ENCODE measurements at places on chromosomes 2 and 18.

- no peaks in the 10 kb centered on the region for H3K4me1 ChIP-seq
- no peaks in the 10 kb centered on the region for H3K36me3 ChIP-seq
- DNase-seq = no peak
- H3K27ac ChIP-seq = no peak overlapping the region
- H3K27me3 ChIP-seq = no peaks in the 10 kb centered on the region
- H3K4me3 ChIP-seq = no peak overlapping the region
Observed at GRCh38 chr2:5454051-5454390, 238.2 kb upstream of the SOX11 start.

GRCh38 chr2:143255899-143256298 is 126.7 kb downstream of the ARHGAP15 start:
- DNase-seq = no peak
- H3K27ac ChIP-seq = no peak overlapping the region
- no peaks in the 10 kb centered on the region for H3K36me3 ChIP-seq
- no peaks in the 10 kb centered on the region for H3K4me1 ChIP-seq
- no peaks in the 10 kb centered on the region for H3K27me3 ChIP-seq

- H3K4me1 ChIP-seq = peaks cover 99% of the 10 kb centered on the region
- DNase-seq = peak; percentile 65
- no peak overlapping the region for H3K4me3 ChIP-seq
- H3K27ac ChIP-seq = peak overlapping the region; percentile 97
Observed at GRCh38 chr2:237867465-237867864, 8.0 kb downstream of the RAMP1 start.

DNA sequence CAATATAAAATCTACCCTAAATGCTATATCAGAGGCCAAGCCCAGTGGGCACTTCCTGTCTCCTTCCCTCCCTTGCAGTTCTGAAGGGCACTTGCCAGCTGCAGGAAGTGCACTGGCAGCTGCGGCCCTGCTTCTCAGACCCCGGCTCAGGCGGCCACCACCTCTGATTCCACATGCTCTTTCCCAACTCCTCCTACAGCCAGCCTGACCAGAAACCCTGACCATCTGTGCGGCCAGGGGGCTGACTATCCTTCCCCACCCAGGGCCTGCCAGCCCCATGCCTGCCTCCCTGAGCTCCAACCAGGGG is 88.6 kb downstream of the ZBTB7C start:
- no peaks in the 10 kb centered on the region for H3K27me3 ChIP-seq
- no peak overlapping the region for H3K27ac ChIP-seq
- no peak overlapping the region for H3K4me3 ChIP-seq
- DNase-seq = no peak

DNA sequence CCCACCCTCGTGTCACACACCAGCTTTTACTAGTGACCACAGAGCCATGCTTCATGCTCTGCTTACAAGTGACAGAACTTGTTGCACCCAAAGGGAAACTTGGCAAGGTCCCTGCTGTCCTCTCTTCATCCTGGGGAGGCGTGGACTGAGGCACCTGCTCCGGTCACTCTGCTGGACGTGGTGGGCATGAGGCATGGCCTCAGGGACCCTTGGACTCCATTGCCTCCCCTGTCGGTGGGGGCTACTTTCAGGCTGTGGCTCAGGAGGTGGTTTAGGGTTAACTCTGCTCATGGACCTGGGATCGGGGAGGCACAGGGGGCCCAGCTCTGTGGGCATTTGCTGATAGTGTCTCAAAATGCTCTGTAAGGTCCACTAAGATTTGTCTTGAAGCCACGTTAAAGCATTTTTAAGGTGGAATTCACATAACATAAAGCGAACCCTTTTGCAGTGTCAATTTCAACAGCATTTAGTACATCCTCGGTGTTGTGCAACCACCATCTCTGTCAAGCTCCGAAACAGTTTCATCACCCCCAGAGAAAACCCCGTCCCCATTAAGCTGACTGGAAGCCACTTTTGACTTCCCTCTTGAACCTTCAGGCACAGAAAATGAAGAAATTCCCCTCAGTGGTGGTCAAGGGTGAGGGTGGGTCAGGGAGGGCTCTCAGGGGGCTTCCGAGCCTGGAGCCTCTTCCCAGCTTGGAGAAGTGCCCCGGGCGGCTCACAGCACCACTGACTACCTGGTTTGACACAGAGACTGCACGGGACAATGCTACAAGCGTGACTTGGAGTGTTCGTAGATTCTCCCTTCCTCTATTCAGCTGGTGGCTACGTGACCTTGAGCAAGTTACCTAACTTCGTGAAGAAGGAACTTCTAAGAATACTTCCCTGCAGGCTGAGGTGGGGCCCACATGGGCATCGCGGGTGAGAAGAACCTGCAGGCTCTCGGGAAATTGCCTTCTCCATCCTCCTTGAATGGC is 100.0 kb upstream of the HDAC4 start:
- no peak overlapping the region for H3K27ac ChIP-seq
- H3K27me3 ChIP-seq = no peaks in the 10 kb centered on the region
- H3K36me3 ChIP-seq = no peaks in the 10 kb centered on the region
- DNase-seq = no peak

- H3K4me3 ChIP-seq = no peak overlapping the region
- H3K27ac ChIP-seq = no peak overlapping the region
- DNase-seq = no peak
- H3K36me3 ChIP-seq = no peaks in the 10 kb centered on the region
- no peaks in the 10 kb centered on the region for H3K4me1 ChIP-seq
- H3K27me3 ChIP-seq = no peaks in the 10 kb centered on the region
Observed at GRCh38 chr2:15838481-15839090, 101.8 kb upstream of the MYCN start.

GRCh38 chr2:219207884-219208740 is 1.5 kb downstream of the ZFAND2B start:
- H3K27me3 ChIP-seq = no peaks in the 10 kb centered on the region
- peaks cover 20% of the 10 kb centered on the region for H3K36me3 ChIP-seq
- peak; percentile 55 for DNase-seq
- no peaks in the 10 kb centered on the region for H3K4me1 ChIP-seq
- no peak overlapping the region for H3K4me3 ChIP-seq
- H3K27ac ChIP-seq = peak overlapping the region; percentile 97

GRCh38 chr2:47230418-47230817 is 75.3 kb upstream of the STPG4 start:
- no peaks in the 10 kb centered on the region for H3K36me3 ChIP-seq
- DNase-seq = peak; percentile 93
- peak overlapping the region; percentile 52 for H3K27ac ChIP-seq
- no peaks in the 10 kb centered on the region for H3K27me3 ChIP-seq

GRCh38 chr2:86036669-86037138 is 69.0 kb downstream of the POLR1A start:
- H3K27me3 ChIP-seq = no peaks in the 10 kb centered on the region
- no peak overlapping the region for H3K4me3 ChIP-seq
- DNase-seq = no peak
- peaks cover 4% of the 10 kb centered on the region for H3K36me3 ChIP-seq
- H3K4me1 ChIP-seq = peaks cover 23% of the 10 kb centered on the region

DNA sequence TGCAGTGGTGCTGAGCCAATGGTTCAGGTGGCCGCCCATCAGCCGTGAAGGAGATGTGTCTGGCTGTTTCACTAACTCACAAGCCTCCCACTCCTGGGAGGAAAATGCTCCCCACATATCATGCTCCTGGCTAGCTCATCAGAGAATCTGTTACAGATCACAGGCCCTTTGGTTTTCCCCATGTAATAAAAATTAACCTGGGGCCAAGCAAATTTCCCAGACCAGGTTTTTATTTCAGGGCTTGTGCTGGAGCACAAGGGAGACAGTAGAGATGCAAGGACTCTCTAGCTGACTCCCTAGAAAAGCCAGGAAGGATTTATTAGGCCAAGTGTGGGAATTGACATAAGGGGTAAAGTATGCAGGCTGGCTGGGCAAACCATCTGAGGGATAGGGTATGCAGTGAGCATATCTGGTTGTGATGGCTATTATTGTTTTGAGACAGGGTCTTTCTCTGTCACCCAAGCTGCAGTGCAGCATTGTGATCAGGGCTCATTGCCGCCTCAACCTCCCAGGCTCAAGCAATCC is 40.6 kb upstream of the CCBE1 start:
- DNase-seq = no peak
- no peak overlapping the region for H3K4me3 ChIP-seq
- H3K36me3 ChIP-seq = no peaks in the 10 kb centered on the region
- H3K4me1 ChIP-seq = no peaks in the 10 kb centered on the region

- H3K36me3 ChIP-seq = no peaks in the 10 kb centered on the region
- no peaks in the 10 kb centered on the region for H3K4me1 ChIP-seq
- H3K4me3 ChIP-seq = no peak overlapping the region
- H3K27ac ChIP-seq = no peak overlapping the region
- no peaks in the 10 kb centered on the region for H3K27me3 ChIP-seq
Observed at GRCh38 chr18:24731158-24731557, 270.7 kb downstream of the HRH4 start.

GRCh38 chr2:193332941-193333340 is 1138.2 kb upstream of the TMEFF2 start:
- no peaks in the 10 kb centered on the region for H3K4me1 ChIP-seq
- no peak overlapping the region for H3K4me3 ChIP-seq
- no peak for DNase-seq
- no peaks in the 10 kb centered on the region for H3K36me3 ChIP-seq
- no peaks in the 10 kb centered on the region for H3K27me3 ChIP-seq

DNA sequence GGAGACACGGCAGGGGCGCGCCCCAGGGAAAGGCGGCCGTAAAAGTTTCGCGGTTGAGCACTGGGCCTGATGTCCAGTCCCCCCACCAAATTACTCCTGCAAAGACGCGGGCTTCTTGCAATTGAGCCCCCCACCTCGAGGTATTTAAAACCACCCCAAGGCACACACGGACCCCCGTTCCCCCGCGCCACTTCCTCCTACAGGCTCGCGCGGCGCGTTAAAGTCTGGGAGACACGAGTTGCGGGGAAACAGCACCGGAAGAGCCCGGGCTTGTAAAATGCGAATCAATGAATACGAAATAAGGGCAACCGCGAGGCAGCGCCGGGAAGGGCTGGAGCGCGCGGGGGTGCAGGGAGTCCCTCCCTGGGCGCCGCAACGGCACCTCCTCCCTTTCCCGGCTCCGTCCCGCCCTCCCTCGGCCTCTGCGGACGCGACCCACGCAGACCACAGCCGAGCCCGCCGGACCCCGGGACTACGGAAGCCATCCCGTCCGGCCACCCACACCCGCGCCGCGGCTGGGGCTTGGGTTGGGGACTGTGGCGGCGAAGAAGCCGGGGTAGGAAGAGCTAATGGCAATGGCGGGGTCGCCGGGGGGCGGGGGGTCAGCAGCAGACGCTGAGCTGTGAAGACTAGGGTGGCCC is 918 bp upstream of the NETO1 start:
- H3K27ac ChIP-seq = no peak overlapping the region
- peaks cover 20% of the 10 kb centered on the region for H3K27me3 ChIP-seq
- H3K36me3 ChIP-seq = no peaks in the 10 kb centered on the region
- no peak for DNase-seq
- peaks cover 28% of the 10 kb centered on the region for H3K4me1 ChIP-seq

DNA sequence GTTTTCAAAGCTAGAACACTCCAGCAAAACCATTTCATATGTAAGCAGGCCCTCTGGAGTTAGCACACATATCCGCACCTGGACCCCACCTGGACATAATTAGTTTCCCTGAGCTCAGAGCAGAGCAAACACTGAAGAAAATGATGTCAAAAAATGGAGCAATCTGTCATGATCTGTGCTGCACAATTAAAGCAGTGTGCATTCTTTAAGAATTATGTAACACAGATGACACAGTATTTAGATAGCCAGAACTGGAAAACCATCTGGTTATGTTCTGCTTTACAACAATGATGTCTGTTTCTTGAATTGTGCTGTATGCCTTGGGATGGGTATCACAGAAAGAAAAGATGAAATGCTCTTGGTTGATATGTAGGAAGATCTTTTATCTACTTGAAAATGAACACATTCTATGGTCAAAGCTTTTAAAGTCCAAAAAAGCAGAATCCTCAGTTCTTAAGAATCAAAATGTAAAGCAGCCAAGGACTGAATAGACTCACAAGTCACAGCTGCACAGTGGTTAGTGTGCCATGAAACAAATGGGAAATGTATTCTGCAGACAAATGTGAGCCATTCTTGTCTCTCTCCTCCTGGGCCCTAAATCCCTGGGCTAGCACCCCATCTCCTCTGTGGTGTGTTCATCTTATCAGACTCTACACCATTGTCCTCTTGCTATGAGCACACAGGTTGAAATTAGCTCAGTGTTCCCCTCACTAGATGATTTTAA is 36.8 kb downstream of the HRH4 start:
- H3K4me3 ChIP-seq = no peak overlapping the region
- no peak overlapping the region for H3K27ac ChIP-seq
- DNase-seq = no peak
- H3K27me3 ChIP-seq = no peaks in the 10 kb centered on the region

- H3K27ac ChIP-seq = no peak overlapping the region
- H3K4me3 ChIP-seq = no peak overlapping the region
Observed at GRCh38 chr2:45469314-45470099, 141.6 kb downstream of the SRBD1 start.
